Thoracic aorta (tissue), 2 donors: ENCODE measurements at places on chromosomes 7 and 10.

- H3K27ac ChIP-seq, result peak overlapping the region; percentile 21
- H3K4me1 ChIP-seq, result peaks cover 45% of the 10 kb centered on the region
- H3K27me3 ChIP-seq, result no peaks in the 10 kb centered on the region
- no peak overlapping the region for H3K4me3 ChIP-seq
Observed at GRCh38 chr10:77007834-77008233, 629.8 kb downstream of the KCNMA1 start.

GRCh38 chr7:135911099-135911498 lies 66.1 kb downstream of the MTPN start:
- H3K27me3 ChIP-seq, result no peaks in the 10 kb centered on the region
- no peak overlapping the region for H3K27ac ChIP-seq
- no peak for DNase-seq
- H3K36me3 ChIP-seq, result no peaks in the 10 kb centered on the region

- peaks cover 18% of the 10 kb centered on the region for H3K4me1 ChIP-seq
- no peak for DNase-seq
- no peak overlapping the region for H3K4me3 ChIP-seq
- no peak overlapping the region for H3K27ac ChIP-seq
- H3K27me3 ChIP-seq, result peaks cover 9% of the 10 kb centered on the region
Observed at GRCh38 chr10:26221541-26221940, 5.0 kb downstream of the GAD2 start.

DNA sequence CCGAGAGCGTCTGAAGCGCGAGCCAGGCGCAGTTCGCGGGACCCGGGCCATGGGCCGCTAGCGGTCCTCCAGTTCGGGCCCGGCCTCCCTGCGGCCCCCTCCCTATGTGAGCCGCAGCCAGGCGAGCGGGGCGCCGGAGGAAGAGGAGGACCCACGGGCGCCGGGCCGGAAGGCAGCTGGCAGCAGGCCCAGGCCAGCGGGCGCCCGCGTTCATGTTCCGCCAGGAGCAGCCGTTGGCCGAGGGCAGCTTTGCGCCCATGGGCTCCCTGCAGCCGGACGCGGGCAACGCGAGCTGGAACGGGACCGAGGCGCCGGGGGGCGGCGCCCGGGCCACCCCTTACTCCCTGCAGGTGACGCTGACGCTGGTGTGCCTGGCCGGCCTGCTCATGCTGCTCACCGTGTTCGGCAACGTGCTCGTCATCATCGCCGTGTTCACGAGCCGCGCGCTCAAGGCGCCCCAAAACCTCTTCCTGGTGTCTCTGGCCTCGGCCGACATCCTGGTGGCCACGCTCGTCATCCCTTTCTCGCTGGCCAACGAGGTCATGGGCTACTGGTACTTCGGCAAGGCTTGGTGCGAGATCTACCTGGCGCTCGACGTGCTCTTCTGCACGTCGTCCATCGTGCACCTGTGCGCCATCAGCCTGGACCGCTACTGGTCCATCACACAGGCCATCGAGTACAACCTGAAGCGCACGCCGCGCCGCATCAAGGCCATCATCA lies 1.1 kb downstream of the ADRA2A start:
- peaks cover 8% of the 10 kb centered on the region for H3K27me3 ChIP-seq
- peaks cover 10% of the 10 kb centered on the region for H3K4me1 ChIP-seq
- H3K27ac ChIP-seq, result no peak overlapping the region
- H3K4me3 ChIP-seq, result peak overlapping the region; percentile 72
- DNase-seq, result no peak

DNA sequence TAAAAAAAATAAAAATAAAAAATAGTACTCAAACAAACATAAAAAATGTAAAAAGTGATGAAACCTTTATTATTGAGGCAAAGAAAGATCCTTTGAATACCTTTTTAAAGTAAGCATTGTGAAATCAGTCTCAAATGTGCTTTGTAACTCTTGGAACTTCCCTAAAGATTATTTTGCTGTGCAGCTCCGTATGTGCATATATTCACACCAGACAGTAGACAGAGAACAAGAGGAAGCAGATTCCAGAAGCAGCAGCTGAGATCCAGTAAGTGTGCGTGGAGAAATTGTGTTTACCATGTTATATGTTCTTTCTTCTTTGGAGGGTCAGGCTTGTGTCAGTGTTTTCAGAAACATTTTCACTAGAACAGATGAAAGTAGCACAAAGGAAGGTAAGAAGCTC lies 324.9 kb downstream of the AGMO start:
- H3K27ac ChIP-seq, result no peak overlapping the region
- no peaks in the 10 kb centered on the region for H3K4me1 ChIP-seq
- no peak for DNase-seq
- H3K27me3 ChIP-seq, result no peaks in the 10 kb centered on the region

DNA sequence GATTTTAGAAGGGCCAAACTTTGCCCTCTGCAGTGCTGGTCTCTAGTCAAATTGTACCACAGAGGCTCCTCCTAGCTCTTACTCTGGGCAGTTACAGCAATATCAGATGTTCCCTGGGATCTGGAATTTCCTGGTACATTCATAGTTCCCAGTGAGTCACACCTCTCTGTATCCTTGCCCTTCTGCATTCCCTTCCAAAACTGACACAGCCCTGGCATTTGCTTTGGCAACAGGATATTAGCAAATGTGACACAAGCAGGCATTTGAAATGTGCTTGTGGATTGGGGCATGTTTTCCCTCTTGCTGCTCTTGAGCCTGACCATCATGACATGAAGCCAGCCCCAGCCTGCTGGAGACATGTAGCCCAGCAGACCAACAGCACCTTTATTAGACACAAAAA lies 284.7 kb upstream of the AKR1E2 start:
- DNase-seq, result peak; percentile 76
- H3K4me3 ChIP-seq, result no peak overlapping the region
- peaks cover 17% of the 10 kb centered on the region for H3K4me1 ChIP-seq
